ENCODE measurements at places on chromosomes 4 and X.
A peak's percentile ranks its signal among the peaks of the same experiment; 100 is the strongest.

GRCh38 chr4:43331226-43332051 is 438.9 kb downstream of the GRXCR1 start:
- DNase-seq: no peak

GRCh38 chrX:16239211-16239610 is 71.9 kb downstream of the MAGEB17 start:
- DNase-seq: no peak

- no peak for DNase-seq
These were observed 83.2 kb upstream of the IL1RAPL2 start for GRCh38 chrX:104482757-104483156.

GRCh38 chrX:2533424-2533823 is 32.6 kb upstream of the DHRSX start:
- no peak for DNase-seq

- no peak for DNase-seq
These were observed 40.9 kb downstream of the PDS5A start for GRCh38 chr4:39936565-39937418.

DNA sequence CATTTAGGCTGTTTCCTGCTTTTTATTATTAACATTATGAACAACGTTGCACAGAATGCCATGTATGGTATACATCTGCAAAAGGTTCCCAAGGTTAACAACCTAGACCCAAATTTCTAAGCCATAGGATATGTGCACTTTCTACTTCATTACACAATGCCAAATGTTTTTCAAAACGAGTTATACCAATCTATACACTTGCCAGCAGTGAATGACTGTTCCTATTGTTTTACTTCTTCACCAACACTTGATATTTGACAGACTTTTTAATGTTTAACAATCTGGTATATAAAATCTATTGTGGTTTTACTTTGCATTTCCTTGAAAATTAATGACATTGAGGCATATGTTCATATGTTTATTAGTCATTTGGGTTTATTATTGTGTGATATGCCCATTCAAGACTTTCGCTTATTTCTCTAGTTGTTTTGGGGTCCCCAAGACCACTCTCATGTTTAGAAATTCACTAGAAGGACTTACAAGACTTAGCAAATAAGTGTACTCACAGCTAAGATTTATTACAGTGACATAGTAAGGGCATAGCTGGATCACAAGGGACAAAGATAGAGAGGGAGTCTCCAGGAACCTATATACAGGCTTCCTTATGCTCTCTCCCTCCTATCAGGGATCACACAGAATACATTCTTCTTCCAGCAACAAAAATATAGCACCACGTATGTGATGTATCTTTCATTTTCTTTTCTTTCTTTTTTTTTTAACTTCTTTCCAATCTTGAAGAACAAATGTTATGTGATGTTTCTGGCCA is 62.5 kb downstream of the TBCK start:
- DNase-seq: no peak

DNA sequence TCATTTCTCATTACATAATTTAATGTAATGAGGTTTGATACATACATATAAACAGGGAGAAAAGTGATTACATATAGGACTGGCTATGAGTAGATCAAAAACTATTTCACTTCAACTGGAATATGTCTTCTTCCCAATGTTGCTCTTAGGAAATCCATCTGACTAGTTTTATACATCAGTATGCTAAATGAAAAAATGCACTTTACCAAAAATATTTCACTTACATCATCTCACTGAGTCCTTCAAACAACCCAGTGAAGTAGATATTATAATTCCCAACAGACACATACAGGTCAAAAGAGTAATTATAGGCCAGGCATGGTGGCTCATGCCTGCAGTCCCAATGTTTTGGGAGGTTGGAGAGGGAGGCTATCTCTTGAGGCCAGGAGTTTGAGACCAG is 215.9 kb downstream of the MID1 start:
- no peak for DNase-seq

GRCh38 chrX:109936114-109936513 is 66.8 kb upstream of the TMEM164 start:
- DNase-seq: no peak

DNA sequence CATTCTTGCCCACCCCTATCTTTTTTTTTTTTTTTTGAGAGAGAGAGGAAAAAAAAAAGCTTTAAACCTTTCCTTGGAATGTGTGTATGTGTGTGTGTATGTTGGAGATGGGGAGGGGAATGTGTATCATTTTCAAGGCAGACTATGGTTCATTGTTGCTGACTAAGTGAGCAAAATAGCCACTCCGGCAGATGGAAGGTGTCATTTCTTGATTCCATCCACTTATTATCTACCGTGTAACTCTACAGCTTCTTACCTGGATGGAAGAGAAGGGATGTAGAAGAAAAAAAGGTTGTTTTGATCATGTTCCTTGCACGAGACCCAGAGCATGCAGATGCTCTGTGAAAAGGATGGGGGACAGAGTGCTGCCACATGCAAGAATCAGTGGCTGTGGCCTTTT is 5.9 kb upstream of the GK2 start:
- DNase-seq: peak; percentile 44

DNA sequence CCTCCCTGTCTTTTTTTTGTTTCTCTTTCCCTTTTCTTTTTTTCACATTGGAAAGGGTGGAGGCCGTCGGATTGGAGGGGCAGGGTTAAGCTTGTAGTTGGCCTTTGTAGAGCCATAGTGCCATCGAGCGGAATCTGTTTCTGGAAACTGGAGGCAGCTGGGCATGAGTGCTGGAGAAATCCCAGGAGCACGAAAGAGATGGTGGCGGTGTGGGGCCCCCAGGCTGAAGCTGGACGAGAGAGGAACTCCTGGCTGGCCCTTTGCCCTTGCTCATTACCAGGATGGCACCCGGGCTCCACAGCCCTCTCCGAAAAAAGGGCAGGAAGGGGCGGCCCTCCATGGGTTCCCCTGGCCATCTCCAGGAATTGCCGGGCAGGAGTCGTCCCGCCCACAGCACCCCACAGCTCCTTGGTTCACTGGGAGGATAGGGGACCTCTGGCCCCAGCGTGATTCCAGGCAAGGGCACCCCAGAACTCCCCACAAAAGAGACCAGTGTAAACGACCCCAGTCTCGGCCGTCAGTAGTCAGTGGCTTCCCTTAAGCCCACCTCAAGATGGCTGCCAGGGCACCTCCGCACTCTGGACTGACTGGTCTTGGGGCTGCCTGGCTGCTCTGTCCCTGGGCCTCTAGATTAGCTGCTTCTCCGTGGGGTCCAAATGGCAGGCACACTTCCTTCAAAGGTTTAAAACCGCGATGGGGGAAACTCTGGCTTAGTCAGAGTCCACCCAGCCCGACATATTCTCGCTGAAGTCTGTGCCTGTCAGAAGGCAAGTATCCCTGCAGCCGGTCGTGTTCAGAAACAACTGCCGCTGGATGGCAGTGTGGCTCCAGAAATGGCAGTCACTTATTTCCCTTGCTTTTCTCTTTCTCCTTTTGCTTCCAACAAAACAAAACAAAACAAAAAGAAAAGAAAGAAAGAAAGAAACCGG is 74.1 kb downstream of the NBDY start:
- no peak for DNase-seq

DNA sequence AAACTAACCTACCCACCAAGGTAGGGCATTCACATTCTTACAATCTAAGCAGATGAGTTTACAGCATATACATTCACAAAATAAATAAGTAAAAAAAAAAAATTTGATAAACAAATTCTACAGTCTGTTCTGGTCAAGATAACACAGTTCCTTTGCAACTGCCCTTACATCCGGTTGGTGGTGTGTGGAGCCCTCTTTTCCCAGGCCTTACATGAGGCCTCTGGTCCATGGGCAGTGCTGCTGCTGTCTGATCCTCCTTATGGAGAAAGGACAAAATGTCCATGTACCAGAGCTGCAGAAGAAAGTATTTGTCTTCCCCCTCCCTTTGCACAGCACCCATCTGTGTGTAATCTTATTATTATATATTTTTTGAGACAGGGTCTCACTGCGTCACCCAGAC is 2.2 kb upstream of the SEPTIN11 start:
- no peak for DNase-seq

DNA sequence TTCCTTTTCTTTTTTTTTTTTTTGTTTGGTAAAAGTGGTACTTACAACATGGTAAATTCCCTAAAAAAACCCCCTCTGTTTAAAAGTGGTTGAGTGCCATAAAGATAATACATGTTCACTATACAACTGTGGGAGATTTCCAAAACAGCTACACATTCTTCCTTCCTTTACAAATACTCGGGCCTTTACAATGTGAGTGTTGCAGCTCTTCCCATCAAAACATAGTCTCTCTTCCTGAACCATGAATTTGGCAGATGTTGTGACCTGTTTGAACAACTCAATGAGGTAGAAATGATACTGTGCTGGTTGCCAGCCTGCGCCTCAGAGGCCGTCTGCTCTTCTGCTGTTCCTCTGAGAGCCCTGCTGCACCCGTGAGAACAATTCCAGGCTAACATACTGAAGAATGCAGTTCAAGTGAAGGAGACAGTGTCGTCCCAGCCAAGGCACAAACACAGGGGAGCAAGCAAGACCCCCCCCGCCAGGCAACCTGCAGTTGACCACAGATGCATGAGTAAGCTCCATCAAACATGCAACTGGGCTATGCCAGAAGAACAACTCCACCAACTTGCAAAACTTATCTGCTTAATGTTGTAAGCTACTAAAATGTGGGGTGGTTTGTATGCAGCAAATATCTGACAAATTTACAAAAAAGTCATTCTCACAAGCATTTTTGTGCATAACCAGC is 645.0 kb downstream of the PCDH7 start:
- no peak for DNase-seq
